Cortex of kidney (tissue), 1 donor: ENCODE measurements at places on chromosomes 7 and 10.

- no peak for DNase-seq
Observed at GRCh38 chr7:77696643-77697534, 630 bp downstream of the RSBN1L start.

- DNase-seq = no peak
Observed at GRCh38 chr7:83832009-83832408, 183.1 kb upstream of the SEMA3E start.

DNA sequence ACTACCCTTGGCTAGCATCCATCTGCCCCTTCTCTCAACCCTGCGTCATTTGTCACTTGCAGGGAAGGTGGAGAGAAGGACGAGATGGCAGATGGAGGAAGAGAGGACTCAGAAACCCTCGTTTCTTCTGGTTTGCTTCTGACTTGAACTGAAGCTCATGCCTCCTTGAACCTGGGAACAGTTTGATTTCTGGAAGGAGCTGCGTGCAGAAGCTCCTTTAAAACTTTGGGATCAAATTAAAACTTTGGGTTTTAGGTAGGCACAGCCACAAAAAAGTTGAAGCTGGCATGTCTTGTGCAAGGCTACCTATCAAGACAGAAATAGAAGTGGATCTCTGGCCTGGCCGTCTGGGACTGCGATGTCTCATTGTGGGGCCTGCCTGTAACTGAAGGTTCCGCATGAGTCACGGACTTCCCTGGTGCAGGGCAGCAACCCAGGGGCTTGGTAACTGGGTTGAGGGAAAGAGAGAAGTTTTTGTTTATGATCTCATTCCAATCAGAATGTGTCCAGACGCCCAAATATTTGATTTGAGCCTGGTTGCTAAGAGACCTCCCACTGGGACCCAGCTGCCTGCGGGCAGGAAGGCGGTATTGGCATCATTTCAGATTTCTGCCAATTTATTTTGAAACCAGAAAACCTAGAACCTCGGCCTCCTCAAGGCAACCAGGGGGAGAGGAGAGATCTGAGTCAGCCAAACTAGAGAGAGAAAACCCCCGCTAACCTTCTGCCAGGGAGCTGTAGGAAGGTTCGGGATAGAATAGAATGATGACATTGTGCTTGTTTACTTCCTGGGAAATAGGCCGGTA is 15.8 kb upstream of the CAMK1D start:
- DNase-seq = no peak

GRCh38 chr7:44060948-44061644 is 4.3 kb downstream of the PGAM2 start:
- no peak for DNase-seq

- no peak for DNase-seq
Observed at GRCh38 chr10:549391-549790, 140.1 kb downstream of the DIP2C start.

- DNase-seq = no peak
Observed at GRCh38 chr7:36723951-36724664, at the start of gene AOAH. Gene AOAH, minus strand, starts transcription at chr7:36724494. Its CDS starts 346 bp downstream, at chr7:36724148.

DNA sequence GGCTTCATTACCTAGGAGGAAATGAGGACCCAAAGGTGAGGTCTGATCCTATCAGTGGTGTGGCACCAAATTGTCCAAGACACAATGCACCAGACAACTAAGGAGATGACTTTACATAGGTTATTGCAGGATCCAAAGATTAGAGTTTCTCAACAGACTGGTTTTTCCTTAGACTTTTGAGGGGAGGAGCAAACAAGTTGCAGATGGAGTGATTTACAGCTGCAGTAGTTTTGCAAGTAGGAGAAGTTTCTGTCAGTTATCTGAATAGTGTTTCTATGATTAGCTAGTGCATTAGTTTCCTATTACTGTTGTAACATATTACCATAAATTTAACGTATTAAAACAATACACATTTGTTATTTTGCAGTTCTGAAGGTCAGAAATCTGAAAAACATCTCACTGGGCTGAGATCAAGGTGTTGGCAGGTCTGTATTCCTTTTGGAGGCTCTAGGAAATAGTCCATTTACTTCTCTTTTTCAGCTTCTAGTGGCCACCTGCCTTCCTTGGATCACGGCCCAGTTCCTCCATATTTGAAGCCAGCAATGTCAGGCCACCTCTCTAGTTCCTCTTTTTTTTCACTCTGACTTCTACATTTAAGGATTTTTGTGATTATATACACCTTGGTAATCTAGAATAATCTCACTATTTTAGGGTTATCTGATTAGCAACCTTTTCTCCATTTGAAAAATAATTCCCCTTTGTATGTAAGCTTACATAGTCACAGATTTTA is 994.9 kb downstream of the REEP3 start:
- DNase-seq = no peak

DNA sequence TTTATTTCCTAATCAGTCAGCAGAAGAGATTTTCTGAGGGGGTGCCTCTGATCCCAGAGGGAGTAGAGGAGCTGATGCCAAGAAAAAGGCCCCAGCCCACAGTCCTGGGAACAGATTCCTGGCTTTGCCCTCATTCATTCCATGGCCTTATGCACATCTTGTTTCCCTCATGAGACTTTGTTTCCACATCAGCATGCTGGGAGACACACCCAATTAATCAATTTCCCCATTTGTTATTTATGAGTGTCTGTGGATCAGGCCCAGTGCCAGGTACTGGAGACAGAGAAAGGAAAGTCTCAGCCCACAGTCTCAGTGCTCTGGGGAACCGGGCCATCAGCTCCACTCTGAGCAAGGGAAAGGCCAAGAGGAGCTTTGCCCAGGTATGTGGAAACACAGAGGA is 496.2 kb upstream of the ZMIZ1 start:
- DNase-seq = no peak

DNA sequence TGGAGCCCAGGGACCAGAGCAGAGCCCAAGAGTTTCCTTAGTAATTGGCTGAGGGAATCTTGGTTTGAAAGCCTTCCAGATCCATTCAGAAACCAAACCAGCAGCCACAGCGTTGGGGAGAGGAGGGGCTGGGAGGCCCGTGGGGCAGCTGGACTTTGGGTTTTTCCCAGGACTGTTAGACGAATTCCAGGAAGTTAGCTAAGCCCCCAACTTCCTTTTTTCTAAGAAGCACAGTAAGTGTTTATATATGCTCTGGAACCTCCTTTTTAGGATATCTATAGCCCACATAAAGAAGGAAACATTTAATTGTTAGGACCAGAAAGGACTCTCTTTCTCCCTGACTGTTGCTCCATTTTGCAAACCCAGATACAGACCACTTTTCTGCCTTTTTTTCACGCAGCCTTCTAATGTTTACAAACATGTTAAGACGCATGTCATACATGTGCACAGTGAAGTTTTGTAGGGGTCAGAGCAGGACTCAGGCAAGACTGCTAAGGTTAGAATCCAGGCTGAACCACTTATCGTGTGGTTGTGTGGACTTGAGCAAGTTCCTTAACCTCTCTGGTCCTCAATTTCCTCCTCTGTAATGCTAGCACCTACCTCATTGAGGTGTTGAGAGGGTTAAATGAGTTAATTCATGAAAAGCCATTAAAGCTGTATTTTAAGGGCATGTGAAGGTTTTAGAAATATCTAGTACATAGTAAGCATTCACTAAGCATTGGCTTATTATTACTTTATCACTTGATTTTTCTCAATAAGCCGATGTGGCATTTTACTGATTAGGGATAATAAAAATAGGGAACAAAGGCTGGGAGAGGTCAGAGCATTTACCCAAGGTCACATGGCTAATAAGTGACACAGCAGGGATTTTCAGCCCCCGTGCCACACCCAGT is 42.4 kb downstream of the TBATA start:
- no peak for DNase-seq

- no peak for DNase-seq
Observed at GRCh38 chr7:74583630-74584029, 73.9 kb upstream of the GTF2I start.

- DNase-seq = no peak
Observed at GRCh38 chr7:84372155-84372621, 177.6 kb upstream of the SEMA3A start.

DNA sequence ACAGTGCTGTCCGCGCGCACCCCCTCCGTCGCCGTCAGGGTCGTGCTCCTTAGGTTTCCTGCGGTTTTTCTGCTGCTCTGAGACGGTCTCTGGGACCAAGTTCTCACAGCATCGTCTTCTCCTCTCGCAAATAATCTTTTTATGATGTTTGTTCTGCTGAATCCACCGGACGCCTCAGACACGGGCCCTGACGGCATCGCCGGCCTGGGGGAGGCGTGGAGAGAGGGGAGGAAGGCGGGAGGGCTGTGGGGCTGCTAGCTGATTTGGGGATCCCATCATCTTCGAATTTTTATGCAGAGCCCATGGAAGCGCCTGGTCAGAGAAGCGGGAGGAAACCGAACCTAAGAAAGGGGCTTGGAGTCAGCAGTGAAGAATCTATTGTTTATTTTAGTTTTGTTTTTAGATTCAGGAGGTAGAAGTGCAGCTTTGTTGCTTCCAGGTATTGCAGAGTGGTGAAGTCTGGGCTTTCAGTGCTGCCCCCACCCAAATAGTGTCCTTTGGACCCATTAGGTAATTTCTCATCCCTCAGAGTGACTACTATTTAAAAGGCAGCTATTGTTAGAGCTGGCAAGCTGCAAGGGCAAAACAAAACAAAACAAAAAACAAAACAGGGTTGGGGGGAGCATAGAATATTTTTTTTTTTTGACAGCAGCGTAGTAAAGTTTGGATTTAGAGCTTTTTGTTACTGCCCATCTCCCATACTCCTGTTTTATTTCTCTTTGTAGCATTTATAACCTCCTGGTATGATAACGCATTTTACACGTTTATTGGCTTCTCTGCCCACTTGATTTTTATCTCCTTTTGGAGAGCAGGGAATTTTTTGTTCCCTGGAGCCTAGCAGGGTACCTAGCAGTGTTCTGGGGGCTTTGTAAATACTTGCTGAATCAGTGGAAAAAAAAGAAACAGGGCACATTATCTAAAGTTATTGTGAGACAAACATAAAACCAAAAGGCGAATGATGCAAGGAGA is 92.6 kb downstream of the SPAG6 start:
- DNase-seq = no peak

DNA sequence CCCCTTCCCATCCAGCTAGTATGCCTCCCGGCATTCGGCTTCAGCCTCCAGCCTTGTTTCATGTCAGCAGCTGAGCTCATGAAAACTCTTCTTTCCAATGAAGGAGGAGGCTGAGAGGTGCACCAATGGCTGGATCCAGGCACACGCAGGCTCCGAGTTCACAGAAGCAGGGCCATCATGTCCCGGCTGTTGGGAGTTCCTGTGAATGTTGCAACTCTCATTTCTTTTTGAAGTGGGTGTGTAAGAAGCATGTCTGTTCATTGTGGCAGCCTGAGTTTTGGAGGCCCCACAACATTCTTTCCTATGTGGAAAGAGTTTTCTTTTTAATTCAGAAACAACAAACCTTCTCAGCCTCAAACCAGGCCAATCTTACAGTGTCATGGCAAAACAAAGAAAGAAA is 89.7 kb downstream of the PTPRE start:
- no peak for DNase-seq

- no peak for DNase-seq
Observed at GRCh38 chr10:84049645-84050011, 89.7 kb upstream of the GHITM start.

GRCh38 chr7:7652798-7653540 is 12.4 kb downstream of the UMAD1 start:
- DNase-seq = no peak

DNA sequence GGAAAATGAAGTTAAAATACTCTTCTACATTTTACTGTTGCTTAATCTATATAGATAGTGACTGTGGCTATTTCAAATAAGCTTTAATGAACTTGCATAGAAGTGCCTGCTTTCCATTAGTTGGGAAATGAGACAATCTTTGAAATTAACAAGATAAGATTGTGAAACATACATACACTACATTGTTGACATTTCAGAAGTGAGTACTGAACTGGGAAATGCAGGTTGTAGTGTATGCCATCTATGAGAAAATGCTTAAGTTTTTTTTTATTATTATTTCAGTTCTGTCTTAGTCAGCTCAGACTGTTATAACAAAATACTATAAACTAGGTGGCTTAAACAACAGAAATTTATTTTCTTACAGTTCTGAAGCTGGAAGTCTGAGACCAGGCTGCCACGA is 49.6 kb upstream of the CSTF2T start:
- no peak for DNase-seq

GRCh38 chr7:158074896-158075632 is 512.6 kb downstream of the PTPRN2 start:
- no peak for DNase-seq

DNA sequence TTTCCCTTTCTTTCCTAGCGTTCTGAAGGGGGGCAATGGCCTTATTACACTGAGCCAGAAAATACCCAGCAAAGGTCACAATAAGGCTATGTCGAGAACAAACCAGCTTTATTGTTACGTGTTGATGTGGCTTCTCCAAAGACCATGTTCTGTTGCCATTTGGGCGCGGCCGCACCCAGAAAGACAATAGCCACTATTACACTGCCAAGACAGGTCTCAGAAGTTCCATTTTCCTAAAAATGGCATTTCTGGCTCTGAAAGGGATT is 77.8 kb downstream of the PROSER2 start:
- DNase-seq = no peak

DNA sequence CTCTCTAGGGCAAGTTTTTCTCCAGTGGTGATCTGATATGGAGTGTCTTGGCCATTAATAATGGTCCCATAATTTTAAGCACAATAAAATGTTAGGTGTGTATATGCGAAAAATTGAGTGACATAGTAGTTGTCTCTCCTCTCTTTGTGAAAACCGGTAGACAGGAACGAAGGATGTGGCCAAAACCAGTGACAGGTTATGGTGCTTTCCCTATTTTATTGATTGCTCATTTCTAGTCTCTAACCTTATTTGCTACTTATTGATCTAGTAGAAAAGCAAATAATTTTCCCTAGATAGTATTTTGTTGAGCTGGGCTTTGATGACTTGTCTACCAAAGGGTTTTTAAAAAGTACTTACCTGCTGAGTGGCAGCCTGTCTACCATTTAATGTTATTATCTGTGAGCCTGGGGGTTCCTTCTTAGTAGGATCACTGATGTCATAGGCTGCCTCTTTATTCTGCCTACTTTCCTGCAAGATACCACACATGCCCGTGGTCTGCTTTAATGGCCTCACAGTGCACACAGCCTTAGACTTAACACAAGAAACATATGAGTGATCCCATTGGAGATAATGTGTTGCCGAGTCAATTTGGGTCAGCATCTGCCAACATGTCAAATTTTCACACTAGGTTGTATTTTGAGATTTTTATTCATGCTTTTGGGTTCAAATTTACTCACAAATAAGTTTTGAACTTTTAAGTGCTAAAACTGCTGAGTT is 100.0 kb downstream of the AUTS2 start:
- DNase-seq = no peak

DNA sequence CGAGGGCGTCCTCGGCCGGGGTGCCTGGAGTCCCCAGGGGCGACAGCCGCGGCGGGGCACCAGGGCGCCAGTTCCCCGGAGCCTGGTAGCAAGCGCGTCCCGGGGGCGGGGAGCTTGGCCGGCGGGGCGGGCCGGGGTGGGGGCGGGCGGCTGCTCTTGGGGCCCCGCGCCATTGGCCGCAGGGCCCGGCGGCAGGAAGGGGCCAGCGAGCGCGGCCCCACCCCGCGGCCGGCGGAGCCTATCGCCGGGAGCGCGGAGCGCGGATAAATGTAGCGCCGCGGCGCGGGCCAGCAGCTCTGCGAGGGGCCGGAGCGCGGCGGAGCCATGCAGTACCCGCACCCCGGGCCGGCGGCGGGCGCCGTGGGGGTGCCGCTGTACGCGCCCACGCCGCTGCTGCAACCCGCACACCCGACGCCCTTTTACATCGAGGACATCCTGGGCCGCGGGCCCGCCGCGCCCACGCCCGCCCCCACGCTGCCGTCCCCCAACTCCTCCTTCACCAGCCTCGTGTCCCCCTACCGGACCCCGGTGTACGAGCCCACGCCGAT is at the start of gene HHEX:
TSS of gene HHEX (plus strand) at position 293 of the 548 bp plus-strand sequence. CDS start at position 325, 32 bp downstream.
- no peak for DNase-seq
